ENCODE measurements at places on chromosomes 2 and 18. TPM values are rescaled to one million over a fixed set of nuclear protein-coding genes. Genes with fewer than 3 reads are reported as not detected.

- DNase-seq = no peak
These were observed 325.4 kb downstream of the PTPRM start for GRCh38 chr18:7892556-7892955.

DNA sequence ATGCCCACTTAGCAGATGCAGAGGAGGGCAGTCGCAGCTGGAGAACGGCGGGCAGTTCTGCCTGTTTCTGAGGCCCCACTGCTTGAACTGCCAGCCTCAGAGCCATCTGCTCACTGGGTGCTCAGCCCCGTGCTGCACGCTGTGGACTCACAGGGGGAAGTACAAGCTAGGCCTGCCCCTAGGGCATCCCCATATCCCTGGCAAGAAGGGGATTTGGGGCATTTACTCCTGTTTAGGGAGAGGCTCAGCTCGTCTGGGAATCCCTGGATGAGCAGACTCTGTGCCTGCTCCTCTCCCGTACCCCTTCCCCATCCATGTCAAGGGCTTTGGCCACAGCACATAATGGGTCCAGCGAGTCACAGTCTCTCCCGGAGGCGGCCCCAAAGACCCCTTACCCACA, 169.8 kb upstream of the PKDCC start:
- no peak for DNase-seq

GRCh38 chr2:121398853-121399252, 113.9 kb upstream of the TFCP2L1 start:
- peak; percentile 20 for DNase-seq

DNA sequence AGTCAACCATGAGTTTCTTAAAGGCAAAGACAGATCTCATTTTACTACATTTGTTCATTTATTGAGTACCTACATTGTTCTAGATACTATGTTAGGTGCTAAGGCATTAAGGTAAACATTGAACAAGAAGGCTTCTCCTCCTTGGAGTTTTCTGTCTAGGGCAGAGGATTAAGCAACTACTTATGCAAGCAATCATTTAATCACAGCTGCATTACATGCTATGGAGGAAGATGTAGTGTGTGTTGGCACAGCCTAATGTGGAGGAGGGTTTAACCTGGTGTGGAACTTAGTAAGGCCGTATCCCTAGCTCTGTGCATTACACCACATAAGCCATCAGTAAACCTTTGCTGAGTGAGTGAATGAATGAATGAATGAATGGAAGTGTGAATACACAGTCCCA, 106.5 kb upstream of the MAP3K20 start:
- peak; percentile 15 for DNase-seq

DNA sequence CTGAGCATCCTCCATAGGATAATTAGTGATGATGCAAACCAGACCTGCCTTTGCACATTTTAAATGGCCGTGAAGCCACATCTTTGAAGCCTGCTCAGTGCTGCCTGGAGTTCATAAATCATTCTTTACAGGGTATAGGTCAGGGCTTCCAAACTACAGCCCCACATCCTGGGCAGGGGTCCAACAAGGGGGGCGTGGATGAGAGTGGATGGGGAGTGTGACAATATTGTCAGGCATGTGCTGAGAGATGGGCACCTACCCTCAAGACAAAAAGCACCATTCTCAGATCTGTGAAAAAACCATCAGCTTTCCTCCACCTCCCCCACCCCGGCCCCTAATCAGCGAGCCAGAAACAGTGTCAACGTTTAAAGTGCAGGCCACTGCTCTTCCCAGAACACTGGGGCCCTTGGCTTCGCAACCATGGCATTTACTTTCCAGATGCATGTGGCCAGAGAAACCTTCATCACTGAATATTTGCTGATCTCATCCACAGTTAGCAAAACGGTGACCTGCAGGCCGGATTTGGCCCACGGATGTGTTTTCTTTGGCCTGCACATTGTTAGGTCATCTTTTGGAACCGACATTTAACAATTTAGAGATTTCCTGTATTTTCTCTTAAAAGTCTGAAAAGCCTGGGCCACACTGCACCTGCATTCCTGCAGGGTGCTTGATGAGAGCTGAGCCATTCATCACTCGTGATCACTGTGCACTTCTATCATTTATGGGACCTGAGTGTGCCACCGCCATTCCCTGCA, 130.7 kb downstream of the ANKRD44 start:
- peak; percentile 77 for DNase-seq

GRCh38 chr18:74714791-74715190, 117.1 kb downstream of the ZNF407 start:
- no peak for DNase-seq

DNA sequence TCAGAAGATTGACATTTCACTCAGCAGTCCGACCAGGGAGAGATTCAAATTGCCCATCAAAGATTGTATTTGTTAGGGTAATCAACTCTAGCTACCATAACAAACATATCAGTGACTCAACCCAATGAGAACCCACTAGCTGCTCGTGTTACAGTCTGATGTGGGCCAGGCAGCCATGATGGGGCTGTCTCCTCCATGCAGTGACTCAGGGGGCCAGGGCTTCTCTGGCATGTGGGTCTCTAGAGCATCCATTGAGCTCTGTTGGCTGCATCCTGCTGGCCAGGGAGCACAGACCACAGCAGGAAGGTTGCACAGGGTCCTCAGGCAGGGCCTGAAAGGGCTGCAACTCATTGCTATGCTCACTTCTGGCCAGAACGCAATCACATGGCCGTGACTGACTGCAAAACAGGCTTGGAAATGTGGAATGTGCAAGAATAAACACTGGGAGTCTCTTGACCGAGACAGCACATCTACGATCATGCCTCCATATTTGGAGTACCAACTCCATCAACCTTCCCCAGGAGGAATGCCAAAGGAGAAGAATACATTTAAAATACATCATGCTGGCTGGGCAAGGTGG, 216.8 kb downstream of the EIPR1 start:
- DNase-seq = no peak

GRCh38 chr2:85799215-85799956, 45.6 kb downstream of the ATOH8 start:
- no peak for DNase-seq

DNA sequence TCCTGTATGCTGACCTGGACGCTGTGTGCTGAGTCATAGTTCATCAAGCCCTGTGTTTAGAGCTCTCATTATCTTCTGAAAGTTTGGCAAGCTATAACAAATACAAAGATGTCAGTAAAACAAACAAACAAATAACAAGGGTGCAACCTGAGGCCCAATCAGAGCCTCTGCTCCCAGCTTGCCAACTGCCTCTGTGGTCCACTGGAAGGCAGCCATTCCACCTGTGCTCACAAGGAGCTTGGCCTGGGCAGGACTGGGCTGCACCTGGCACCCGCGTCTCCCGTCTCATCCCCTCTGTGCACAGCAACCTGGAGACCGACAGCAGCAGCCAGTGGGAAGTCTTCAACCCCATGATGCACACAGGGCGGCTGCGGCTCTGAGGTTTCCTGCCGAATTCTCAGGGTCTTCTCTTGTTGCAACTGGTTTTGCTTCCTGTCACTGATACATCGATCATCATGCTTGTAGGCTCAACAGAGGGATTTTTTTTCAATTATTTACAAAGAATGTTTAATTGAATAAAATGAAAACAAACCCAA, 97.8 kb downstream of the TMEM18 start:
- DNase-seq = no peak

DNA sequence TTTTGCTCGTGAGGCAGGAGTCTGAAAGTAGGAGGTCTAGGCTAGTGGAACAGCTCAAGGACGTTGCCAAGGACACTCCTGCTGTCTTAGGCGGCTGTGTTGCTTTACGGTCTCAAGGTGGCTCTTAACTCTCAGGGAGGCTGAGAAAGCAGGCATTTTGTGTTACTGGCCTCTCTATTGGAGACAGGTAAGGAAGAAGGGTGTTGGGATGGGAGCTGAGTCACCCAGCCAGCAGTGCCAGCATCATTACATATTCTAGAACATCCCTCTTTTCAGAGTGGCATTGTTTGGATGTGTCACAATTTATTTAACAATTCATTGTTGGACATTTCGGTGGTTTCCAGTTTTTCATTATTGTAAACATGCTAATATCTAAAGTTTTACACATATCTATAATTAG, 30.8 kb upstream of the TMEM214 start:
- no peak for DNase-seq

GRCh38 chr2:210198326-210198725, 26.9 kb downstream of the ACADL start:
- peak; percentile 45 for DNase-seq

DNA sequence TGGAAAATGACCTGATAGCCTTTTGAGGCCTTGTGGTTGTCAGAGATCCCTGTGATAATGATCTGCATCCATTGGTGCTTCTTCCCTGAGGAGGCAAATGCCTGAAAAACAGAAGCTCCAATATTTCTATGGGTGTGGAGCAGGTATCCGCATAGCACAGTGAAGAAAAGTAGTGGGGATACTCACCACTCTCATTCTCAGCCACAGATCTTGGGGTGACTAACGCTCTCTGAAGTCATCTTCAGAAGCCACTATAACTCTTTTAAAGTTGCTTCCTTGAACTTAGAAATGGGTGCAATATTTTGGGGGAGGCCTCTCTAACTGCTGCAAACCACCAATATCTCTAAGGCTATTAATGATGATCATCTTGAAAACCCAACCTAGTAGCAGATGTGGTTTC, 46.2 kb downstream of the ARHGAP15 start:
- no peak for DNase-seq

DNA sequence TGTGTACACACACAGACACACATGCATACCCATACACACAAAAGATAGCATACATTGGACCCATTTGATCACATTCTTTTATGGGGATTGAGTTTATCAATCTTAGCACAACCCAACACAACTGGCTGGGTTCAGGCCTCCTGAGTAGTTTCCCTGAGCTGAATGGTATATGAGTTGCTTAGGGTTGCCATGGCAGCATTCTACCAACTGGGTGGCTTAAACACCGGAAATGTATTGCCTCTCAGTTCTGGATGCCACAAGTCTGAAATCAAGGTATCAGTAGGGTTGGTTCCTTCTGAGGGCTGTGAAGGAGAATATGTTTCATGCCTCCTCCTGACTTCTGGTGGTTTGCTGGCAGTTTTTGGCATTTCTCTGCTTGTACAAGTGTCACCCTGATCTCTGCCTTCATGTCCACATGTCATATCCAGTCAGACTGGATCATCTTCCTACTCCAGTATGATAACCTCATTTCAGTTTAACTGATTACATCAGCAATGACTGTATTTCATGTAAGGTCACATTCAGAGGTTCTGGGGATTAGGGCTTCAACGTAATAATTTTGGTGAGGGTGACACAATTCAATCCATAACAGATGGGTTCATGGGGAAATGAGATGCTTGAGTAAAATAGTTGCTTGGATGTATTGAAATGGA, 212.7 kb downstream of the KCNE4 start:
- DNase-seq = no peak

DNA sequence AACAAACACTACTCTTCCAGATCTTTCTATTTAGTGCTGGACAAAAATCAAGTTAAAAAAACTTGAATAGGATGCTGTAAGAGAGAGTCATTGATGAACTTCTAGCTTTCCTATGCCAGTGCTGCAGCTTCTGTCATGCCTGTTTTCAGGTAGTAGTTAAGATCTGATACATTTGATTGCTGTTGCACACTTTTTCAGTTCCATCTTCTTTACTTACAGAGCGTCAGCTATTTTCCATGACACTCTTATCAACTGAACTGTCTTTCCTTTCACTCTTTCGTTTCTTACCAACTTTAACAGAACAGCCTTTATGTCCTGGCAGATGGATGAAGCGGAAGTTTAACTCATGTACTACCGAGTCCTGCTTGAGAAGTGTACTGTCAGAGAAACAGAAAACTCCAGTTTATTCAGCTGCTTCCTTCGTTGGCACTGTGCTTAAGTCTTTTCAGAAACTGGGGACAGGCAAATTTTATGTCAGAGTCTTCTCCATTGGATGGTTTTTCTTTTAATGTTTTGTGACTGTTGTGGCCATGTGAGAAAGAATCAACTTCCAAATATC, 145.9 kb upstream of the KLHL14 start:
- no peak for DNase-seq

DNA sequence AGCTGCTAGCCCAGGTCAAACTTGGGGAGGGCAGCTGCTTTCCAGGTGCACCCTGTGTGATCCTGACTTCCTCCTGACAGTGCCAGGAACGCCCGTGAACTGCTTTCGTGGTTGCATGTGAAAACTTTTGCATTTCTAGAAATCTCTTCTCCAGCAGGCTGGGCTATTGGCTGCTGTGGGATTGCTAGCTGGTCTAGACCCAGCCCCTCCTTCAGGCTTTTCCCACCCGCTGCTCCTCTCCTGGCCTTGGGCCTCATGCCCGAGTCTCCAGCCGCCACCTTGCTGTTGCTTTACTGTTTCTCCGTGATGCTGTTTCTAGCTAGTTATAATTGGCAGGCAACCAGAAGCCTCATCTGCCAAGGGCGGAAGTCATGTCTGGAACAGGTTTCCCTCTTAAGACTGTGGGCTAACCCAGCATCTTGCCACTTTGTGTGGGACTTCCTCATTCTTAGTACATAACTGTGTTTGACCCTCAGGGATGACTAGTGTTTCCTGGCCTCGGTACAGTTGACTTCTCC, 27.0 kb upstream of the MGAT4A start:
- DNase-seq = peak; percentile 95

DNA sequence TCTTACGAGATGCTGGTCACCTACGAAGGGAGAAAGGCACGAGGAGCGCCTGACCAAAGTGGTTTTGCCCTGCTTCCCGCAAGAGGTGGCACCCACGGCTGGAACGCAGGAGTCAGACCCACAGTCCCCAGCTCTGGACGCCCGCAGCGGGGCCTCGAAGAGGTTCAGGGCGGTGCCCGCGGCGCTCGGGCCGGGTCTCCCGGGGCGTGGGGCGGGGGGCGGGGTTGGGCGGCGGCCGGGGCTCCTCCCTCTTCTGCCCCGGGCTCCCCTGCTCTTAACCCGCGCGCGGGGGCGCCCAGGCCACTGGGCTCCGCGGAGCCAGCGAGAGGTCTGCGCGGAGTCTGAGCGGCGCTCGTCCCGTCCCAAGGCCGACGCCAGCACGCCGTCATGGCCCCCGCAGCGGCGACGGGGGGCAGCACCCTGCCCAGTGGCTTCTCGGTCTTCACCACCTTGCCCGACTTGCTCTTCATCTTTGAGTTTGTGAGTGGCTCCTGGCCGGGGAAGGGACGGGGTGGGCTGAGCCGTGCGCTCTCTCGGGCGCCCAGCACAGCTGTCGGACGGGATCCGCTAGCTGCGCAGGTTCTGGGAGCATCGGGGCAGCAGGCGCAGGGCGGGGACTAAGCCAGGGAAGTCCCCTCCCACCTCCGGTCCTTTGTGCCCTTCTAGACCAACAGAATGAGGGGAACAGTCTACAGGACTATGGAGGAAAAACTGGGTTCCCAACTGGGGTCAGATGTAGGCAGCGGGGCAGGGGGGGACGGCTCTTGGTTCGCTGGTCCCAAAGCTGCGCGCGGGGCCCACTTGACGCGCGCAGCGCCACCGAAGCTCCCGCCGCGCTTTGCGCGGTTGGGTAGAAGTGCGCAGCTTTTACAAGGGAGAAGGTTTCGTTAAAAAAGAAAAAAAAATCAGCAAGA, at the start of gene MAL:
MAL (plus strand) TSS at position 303 of the 914 bp plus-strand sequence; CDS start at position 388, 85 bp downstream.
- no peak for DNase-seq

LCT gene
- polyA plus RNA-seq = not detected

ELMOD3 gene
- 12.8 TPM for polyA plus RNA-seq

RGPD3 gene
- polyA plus RNA-seq = 0.08 TPM

CGREF1 gene
- 17.8 TPM for polyA plus RNA-seq

TRABD2A gene
- polyA plus RNA-seq = 3.8 TPM

CTNNA2 gene
- not detected for polyA plus RNA-seq

FRZB gene
- not detected for polyA plus RNA-seq

COL4A3 gene
- 0.70 TPM for polyA plus RNA-seq

Measured in GM23248 (cell line).